ENCODE measurements at places on chromosomes 2 and 18.

GRCh38 chr18:72895548-72895947, 27.8 kb upstream of the NETO1 start:
- no peak for DNase-seq

- no peak for DNase-seq
Observed at GRCh38 chr18:2274613-2275012, 296.7 kb downstream of the METTL4 start.

GRCh38 chr2:124805060-124805459, 780.0 kb downstream of the CNTNAP5 start:
- DNase-seq = no peak

- DNase-seq = no peak
Observed at GRCh38 chr2:232869138-232870017, 686 bp upstream of the SNORC start.

GRCh38 chr2:164213916-164214315, 407.4 kb downstream of the GRB14 start:
- DNase-seq = no peak

- DNase-seq = no peak
Observed at GRCh38 chr2:40255103-40255502, 196.8 kb downstream of the SLC8A1 start.

DNA sequence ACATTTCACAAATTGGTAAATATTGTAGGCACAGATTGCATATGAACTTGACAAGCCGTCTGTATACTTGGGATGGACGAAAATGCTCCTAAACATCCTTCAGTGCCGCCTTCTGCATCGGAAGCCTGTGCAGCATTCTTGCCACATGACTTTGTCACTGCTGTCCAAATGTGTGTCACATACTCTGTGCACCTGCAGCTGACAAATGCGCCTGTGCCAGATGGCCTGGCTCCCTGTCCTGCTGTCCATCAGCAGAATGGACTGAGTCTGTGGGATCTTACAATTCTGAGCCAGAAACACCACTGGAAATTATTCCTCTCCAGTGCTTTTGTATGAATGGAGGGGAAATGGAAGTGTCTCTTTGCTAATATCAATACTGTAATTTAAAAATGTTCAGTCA, 89.9 kb downstream of the DCDC2C start:
- no peak for DNase-seq

DNA sequence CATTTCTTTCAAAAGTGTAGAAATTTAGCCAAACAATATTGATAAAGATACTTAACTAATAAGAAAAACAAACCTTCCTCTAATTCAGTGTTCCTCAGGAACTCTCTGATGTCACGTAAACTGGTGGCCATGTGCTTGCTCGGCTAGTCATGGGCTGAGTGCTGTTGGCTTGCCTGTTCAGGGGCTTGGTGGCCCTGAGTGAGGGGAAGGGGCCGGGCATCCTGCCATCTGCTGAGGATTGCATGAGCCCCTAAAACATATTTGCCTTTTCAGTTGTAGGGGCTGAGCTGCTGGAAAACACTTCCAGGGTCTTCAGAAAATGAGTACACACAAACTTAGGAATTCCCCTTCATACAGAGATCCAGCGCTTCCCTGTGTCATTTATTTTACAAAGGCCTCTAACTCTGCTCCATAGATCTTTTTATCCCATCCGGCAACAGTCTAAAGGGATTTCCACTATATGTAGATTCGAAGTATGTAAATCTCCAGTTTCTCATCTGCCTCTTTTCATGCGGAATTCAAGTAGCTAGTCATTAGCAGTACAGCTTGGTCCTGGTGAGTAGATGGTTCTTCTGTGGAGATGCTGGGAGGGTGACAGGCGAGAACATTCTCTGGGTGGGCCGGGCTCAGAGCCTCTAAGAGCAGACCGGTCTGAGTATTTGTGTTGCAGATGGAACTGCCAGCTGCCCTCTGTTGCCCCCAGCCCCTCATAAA, 20.1 kb upstream of the NFATC1 start:
- DNase-seq = no peak

GRCh38 chr18:69840001-69840400, 107.7 kb downstream of the CD226 start:
- DNase-seq = no peak

DNA sequence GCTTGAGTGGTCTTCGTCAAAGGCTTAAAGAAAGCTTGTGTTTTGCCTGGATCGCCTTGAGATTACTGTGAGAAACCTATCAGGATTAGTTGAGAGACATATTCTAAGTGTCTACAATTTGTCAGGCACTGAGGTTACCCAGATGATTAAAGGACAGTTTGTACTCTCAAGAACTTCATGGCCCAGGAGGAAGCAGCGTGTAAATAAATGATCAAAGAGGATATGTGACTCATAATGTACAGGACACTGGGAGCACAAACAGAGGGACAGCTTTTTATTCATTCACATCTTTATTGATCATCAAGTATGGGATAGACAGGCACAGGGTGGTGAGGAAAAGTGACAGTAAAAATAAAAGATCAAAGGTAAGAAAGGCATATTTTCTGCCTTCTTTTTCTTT, 152.6 kb upstream of the FSHR start:
- DNase-seq = no peak

DNA sequence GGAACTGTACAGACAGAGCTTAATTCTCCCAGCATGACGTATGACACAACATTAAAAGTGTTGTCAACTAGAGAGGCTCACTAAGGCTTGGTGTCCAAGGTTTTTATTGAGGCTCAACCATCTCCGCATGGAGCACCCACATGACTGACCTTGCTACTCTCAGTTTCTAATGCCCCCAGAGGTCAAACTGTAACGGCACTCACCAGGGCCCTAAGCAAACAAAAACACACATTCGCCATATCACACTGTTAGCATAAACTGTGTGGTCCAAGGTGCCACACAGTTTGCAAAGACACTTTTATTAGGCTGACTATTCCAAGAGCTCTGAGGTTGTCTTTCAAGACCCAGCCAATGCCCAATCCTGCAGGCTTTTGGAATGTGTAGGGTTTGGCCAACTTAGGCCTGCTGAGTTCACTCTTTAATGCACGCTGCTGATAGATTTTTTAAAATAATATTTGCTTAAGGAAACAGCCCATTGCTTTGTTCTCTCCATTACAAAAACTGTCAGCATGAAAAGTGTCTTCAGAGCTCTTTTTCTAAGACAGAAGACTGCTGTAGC, 114.9 kb downstream of the DSC3 start:
- no peak for DNase-seq

- DNase-seq = peak; percentile 9
Observed at GRCh38 chr2:55311444-55311870, 42.4 kb upstream of the MTIF2 start.

DNA sequence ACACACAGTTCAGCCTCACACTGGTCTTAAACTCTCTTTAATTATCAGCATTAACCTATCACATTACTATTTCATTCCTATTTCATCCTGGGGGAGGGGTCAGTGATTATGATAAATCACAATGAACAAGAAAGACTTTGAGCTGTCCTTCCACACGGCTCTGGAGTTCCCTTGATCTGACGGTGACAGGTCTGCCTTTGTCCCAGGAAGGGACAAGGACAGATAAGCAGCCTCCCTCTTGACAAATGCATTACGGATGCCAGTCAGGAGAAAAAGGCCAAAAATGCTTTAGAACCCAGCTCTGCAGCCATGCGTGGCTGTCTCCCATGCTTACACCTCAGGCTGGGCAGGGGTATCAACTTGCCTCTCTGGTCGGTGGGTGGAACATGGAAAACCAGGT, 281.7 kb downstream of the BCL11A start:
- DNase-seq = no peak

- no peak for DNase-seq
Observed at GRCh38 chr18:31101183-31102024, 817 bp downstream of the DSC2 start.

- DNase-seq = no peak
Observed at GRCh38 chr2:168673265-168674189, 128.9 kb upstream of the NOSTRIN start.

DNA sequence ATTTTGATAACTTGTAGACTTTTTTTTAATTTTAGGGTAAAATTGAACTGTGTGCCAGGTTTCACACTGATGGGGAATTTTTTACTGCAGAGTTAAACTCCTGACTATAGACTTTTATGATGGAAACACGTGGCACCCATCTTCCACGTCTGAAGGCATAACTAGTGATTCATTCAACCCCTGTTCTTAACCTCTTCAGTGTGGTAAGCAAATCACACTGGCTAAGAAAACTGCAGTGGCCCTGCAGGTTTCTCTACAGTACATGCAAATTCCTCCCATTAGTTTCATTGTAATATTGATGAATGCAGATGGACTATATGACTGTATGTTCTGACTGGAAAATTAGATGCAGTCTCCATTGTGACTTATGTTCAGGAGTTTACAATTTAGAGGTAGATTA, 47.2 kb downstream of the SMAD4 start:
- no peak for DNase-seq

DNA sequence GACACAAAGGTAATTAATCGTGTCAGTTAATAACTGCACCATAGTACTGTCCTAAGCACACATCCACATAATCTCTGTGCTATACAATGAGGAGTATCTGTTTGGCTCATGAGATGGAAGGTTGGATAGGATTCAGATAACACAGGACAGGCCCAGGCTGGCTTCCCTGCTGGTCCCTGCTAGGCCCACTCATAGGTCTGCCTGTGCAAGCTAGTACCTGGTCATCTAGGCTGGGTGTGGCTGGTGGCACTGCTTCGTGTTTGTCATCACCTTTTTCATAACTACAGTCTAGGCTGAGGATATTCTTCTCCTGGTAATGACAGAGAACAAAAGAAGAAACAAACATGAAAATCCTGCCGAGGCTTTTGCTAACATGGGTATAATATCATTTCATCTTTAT, 392.8 kb downstream of the TRIB2 start:
- DNase-seq = no peak

GRCh38 chr2:20585359-20585709, 65.6 kb downstream of the HS1BP3 start:
- DNase-seq = no peak

DNA sequence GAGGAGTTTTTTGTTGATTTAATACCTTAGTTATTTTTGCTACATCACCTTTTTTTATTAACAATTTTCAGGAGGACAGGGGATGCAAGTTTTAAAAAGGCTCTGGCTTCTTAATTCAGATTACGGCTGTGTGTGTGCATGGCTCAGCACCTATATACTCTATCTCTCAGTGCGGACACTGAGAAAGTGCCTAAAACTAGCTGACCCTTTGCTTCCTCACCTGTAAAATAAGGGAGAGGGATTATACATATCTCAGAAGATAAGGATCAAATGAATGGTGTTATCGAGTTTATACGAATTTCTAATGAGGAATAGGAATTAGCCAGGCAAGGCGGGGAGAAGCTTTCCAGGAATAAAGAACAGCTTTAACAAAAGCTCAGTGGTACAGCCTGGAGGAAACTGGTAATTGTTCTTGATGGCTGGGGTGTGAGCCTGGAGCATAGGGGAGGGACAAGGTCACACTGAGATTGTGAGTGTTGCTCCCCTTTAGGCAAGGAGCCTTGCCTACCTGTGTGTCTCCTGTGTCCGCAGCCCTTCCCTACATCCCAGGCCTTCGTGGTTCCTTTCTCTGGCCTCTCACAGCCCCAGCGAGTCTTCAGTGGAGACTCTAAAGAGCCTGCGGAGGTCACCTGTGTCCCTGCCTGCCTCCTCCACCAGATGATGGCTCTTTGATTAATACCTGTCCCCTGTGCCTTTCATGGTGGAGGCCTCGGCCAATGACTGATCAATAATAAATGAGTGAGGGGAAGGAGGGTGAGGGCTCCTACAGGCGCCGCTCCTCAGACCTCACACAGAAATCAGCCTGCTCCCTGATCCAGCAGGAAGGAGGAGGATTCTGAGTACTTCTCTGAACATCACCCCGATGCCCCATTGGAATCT, 92.7 kb downstream of the DDX1 start:
- DNase-seq = no peak

DNA sequence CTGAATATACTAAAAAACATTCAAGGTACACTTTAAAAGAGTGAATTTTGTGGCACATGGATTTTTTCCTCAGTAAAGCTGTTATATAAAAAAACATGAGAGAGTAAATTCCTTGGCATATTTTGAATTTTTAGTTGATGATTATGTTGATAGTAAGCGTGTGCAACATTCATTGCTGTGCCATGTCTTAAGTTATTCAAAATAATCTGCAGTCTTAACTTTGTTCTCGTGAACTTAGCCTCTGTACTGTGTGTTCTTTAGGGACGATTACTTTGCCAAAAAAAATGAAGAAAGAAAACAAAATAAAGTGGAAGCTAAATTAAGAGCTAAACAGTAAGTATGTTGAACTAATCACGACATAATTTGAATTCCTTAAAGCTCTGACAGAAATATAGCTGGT, 9.6 kb downstream of the SSB start:
- DNase-seq = peak; percentile 78

DNA sequence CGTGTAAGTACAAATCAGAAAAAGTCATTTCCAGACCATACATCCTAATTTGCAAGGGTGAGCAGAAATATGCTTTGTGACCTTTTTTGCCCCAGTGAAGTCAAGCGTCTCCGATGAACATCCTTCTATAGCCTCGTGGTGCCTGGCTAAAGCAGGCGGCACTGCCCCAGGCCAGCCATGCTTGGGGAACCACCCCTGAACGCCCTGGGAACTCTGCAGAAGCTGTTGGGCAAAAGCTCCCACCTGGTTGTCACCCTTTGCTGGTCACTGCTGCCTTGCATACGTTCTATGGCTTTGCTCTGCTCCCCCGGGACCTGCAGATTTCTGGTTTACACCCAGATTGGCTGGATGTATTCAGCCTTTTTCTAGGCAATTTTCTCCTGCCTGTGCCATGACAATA, 256.4 kb downstream of the SS18 start:
- DNase-seq = no peak

DNA sequence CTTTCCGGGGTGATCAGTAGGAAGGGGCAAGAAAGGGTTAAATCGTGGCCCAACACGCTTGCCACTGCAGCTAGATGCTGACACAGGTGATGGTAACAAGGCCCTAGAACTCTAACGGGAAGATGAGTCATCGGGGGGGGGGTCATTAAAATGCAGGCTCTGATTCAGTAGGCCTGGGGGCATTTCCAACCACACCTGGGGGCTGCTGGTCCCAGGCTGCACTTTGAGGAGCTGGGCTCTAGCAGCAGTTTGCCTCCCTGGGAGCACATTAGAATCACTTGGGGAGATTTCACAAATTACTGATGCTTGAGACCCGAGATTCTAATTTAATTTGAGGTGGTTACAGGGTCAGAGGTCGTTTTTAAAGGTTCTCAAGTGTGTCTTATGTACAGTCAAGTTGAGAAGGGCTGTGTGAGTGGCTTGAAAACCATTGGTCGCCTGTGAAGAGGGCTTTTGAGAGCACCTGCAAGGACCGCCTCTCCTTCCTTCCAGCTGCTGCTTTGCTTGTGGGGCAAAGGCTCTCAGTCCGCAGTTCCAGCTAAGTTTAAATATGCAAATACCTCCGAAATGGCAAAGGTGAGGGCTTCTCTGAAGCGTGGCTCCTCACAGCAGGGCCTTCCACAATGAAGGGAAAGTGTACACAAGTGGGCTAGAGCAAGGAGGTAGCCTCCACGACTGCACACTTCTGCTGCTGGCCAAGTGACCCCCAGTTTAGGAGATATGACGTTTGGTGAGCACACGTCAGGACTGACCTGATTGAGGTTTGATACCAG, 128.0 kb upstream of the MSH6 start:
- DNase-seq = no peak
